ENCODE measurements at places on chromosomes 4 and X. TPM values are rescaled to one million over a fixed set of nuclear protein-coding genes. Genes with fewer than 3 reads are reported as not detected.

GRCh38 chr4:107685740-107686139 lies 34.3 kb downstream of the PAPSS1 start:
- no peak for DNase-seq

GRCh38 chrX:14028473-14028872 lies 1.2 kb downstream of the GEMIN8 start:
- DNase-seq: no peak

DNA sequence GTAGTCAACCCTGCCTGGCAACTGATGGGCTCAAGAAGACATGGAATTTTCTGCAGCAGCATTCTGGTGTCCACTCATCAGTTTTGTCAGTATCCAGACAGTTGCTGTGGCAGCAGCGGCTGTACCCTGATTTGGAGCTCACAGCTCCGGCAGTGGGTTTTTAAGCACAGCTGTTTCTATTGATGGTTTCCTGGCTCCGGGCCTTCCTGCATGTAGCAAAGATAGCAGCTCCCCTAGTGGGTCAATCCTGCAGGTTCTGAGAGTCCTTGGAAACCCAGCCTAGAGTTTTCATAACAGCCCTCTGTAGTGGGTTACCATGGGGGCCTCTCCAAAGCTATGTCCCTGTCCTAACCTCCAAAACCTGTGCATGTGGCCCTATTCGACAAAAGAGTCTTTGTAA lies 84.0 kb upstream of the ATP6AP2 start:
- no peak for DNase-seq

The GRIA2 gene
- not detected for total RNA-seq

The ANOS1 gene
- total RNA-seq: 1.2 TPM
